ENCODE measurements at places on chromosomes 6 and 20. TPM values are rescaled to one million over a fixed set of nuclear protein-coding genes. Genes with fewer than 3 reads are reported as not detected.

The SLC12A5 gene
- not detected for total RNA-seq

The CTCFL gene
- total RNA-seq: not detected

The CSE1L gene
- total RNA-seq: 22.4 TPM

The ACTL10 gene
- 1.7 TPM for total RNA-seq

The MYH7B gene
- 0.99 TPM for total RNA-seq

The VSX1 gene
- not detected for total RNA-seq

The CALHM4 gene
- not detected for total RNA-seq

The MCCD1 gene
- total RNA-seq: not detected

The THEMIS gene
- total RNA-seq: 2.7 TPM

The OPN5 gene
- total RNA-seq: not detected

The JPH2 gene
- 2.3 TPM for total RNA-seq

The LAMP5 gene
- total RNA-seq: 0.31 TPM

The GLYATL3 gene
- total RNA-seq: not detected

The BPIFB4 gene
- total RNA-seq: not detected

The BNIP5 gene
- 17.4 TPM for total RNA-seq

The CAP2 gene
- 56.1 TPM for total RNA-seq

The CTAGE9 gene
- not detected for total RNA-seq

The TTLL9 gene
- total RNA-seq: not detected

The TTK gene
- 9.6 TPM for total RNA-seq

The FAM110A gene
- total RNA-seq: 8.4 TPM

The FLRT3 gene
- total RNA-seq: 2.7 TPM

The LTA gene
- total RNA-seq: not detected

The GATA5 gene
- not detected for total RNA-seq

The RAE1 gene
- 19.9 TPM for total RNA-seq

The SYNJ2 gene
- total RNA-seq: 39.6 TPM

The NKX2-2 gene
- 1.8 TPM for total RNA-seq

The RANBP9 gene
- 38.7 TPM for total RNA-seq
